ENCODE measurements at places on chromosomes 6 and 20.

DNA sequence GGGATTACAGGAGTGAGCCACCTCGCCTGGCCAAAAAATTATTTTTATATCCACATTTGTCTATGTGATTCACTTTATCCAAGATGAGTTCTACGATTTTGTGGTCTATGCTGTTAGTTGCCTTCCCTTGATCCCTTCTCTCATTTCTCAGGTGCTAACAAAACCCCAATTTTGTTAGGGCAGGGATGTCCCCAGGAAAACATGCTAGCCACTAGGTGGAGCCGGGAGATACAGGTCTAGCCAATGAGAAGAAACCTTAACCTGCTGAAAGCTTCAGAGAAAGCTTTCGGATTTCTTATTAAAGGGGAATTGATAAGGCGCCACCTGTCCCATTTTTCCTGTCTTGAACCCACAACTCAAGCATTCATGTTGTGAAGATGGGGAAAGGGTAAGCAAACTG lies 167.4 kb upstream of the OLIG3 start:
- DNase-seq = no peak

DNA sequence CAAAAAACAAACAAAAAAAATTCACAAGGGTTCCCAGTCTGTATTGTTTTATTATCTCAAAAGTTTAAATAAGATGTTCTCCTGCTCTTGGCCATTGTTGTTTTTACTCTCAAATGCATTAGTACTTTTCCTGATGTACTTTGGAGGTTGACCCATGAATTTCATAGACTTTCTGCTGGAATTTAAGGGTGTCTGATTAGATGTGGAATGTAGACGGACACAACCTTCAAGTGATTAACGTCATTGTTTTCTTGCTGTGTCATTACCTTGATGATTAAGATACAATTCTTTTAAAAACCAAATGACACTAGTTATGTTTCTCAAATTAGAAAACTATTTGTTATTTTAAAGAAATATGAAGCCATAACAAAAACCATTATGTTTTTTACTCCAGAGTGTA lies 421.4 kb upstream of the RUNX2 start:
- no peak for DNase-seq

DNA sequence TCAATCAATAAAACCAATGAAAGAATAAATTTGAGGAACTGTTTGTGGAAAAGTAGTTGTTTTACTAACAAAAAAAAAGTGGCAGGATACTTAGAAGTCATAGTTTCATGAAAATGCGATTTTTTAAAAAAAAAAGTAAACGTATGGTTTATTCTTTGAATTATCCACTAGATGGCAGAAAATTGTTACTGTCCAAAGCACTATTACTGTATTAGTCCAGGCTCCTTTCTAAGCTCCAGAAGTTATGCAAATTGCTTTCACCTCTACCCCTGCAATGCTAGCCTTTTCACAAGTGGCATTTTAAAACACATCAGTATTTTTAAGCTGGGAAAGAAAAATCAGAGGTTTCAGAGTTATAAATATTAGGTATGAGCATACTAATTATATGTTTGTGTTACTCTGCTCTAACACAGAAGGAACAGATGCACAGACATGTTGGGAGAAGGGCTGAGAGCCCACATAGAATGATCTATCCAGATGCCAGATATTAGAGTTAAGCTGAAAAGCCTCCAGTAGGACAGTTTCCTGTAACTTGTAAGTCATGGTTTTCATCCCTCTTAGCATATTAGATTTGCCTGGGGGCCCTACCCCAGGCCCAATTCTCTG lies 63.9 kb downstream of the FHL5 start:
- peak; percentile 10 for DNase-seq

GRCh38 chr6:37491830-37492208 lies 7.9 kb downstream of the CCDC167 start:
- no peak for DNase-seq

- DNase-seq = no peak
These were observed 124.8 kb upstream of the NEDD9 start for GRCh38 chr6:11357285-11357684.

DNA sequence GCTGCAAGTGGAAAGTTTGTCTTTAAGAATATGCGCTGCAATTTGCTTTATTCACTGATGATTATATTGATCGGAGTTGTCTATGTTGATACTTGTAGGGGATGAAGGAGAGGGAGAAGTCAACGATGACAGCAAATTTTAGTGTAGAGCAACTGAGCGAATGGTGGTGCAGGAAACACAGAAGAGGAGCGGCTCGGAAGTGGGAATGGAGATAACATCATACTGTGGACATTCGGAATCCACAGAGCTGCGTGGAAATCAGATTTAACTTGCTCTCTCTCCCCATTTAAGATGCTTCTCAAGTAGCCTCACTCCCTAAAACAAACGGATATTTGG lies 722 bp upstream of the TMEM14B start:
- no peak for DNase-seq

DNA sequence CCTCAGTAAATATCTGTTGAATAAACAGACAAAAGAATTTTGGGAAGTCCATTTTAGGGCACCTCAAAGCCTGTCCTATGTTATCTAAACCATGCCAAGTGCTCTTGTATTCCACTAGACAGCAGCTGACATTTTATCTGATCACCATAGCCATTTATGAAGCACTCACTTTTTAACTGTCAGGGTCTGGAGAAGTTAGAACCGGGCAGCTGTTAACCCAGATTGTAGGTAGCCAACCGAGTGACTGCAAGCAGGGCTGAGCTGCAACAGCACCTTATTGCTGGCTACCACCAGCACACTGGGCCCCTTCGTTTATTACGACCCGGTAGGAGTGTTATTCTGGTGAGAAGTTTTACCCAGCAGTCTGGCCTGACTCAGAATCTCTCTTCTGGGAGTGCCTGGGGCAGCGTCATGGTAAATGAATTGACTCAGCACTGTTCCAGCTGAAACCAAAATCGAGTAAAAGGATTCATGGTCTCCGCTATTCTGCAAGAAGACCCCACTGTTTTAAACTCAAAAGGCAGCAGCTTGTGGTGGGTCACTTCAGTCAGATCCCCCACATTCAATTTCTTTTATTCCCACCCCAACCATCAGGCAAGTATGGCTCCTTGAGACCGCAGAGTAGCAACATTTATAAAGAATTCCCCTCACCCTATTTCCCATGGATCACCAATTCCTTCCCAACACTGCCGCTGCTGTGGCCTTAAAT lies 1.7 kb downstream of the UBE2V1 start:
- no peak for DNase-seq

- peak; percentile 46 for DNase-seq
These were observed 95.3 kb upstream of the BHLHE23 start for GRCh38 chr20:63101781-63102720.

DNA sequence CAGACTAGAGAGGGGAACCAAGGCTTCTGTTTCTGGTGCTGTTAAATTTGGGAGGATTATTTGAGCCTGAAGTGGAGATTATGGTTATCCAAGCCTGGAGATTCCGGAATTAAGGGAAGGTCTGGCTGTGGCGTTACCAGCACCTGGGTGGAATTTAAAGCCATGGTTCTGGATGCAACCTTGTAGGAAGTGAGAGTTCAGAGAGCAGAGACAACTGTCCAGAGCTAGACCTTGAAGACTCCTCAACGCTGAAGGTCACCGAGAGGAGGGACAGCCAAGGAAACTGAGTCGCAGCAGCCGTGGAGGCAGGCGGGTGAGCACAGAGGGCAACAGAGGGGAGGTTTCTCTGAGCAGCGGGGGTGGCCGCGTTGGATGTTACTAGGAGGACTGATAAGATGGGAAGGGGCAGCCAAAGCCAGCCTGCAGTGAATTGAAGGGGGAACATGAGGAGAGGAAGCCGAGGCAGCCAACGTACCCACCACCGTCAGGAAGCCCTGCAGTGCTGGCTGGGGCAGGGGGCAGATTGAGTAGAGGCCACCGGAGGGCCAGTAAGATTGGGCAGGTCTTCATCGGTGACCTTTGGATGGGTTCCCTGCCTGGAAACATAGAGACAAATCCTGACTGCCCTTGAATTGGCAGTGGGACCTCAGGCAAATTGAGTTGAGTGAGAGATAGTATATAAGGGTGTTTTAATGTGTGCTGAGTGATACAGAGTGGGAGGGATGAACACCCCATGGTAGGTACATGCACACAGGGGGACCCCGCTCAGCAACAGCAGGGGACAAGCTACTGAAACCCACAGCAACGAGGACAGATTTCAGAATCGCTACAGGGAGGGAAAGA lies 90.3 kb downstream of the SNX5 start:
- DNase-seq = no peak

GRCh38 chr20:38157635-38158495 lies 7.2 kb downstream of the TGM2 start:
- DNase-seq = no peak

DNA sequence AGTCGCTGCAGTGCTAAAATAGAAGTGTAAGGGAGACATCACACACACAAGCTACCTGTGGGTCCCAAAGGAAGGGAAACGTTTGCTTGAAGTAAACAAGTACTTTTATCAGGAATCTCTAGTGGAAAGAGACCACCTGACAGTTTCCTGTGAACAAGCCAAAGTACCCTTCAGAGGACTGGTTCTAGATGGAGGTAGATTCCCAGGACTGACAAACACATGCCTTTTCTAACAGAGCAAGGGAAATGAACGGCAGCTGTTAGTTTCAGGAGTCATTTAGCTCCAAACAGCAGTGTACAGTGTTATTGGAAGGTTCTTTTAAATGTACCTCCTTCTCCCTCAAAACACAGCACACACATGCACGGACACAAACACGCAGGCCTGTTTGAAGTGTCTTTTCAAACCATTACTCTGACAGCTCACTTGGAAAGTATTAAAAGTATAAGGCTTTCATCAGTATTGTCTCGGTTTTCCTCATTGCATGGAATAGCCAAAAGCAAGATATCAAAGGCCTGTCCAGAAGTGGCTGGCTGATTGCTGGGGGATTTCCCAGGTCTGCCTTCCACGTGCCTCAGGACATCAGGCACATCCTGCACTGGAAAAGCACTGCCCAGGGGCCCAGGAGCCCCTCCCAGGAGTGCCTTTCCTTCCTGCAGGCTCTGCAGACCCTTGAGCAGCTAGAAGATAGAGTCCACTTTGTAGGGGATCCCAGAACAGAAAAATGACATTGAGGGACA lies 393.2 kb upstream of the SOX4 start:
- no peak for DNase-seq

DNA sequence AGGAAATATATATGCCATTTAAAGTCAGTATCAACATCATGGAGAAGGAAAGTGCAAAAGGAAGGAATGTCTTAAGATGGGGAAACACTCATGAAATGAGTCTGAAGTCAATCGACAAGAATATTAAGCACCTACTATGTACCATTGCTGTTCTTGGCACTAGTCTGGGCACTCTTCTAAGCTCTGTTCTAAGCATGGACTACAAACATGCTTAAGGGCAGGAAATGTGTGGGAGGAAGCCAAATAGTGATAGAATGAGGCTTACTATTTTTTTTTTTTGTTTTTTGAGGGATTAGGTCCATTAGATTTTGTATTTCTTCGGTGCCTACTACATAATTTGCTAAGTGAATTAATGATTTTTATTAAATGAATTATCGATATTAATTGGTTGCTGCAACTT lies 83.8 kb upstream of the SUPT3H start:
- DNase-seq = no peak

GRCh38 chr20:55977690-55978459 lies 27.4 kb downstream of the CBLN4 start:
- DNase-seq = no peak
